ENCODE measurements at places on chromosomes 5 and 9. TPM values are rescaled to one million over a fixed set of nuclear protein-coding genes. Genes with fewer than 3 reads are reported as not detected.

- no peak for DNase-seq
Measured at GRCh38 chr5:173786286-173787187, 101.6 kb upstream of the CPEB4 start.

DNA sequence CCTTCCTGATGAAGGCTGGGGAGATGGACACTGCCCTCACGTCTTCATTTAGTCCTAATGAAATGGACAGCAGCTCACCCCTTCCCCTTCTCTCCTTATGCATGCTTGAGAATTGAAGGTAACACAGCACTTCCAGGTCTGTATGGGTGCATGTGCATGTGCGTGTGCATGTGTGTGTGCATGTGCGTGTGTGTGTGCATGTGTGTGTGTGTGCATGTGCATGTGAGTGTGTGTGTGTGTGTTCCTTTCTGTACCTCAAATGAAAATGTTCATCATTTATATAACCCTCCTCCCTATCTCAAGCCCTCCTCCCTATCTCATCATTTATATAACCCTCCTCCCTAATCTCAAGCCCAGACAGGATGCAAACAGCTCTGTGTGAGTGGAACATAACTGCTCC is 444.8 kb downstream of the MAT2B start:
- no peak for DNase-seq

Gene CNTNAP3
- polyA plus RNA-seq = 1.1 TPM

GRCh38 chr5:59222687-59223511 is 640.0 kb downstream of the RAB3C start:
- no peak for DNase-seq

GRCh38 chr9:81141961-81142360 is 547.4 kb downstream of the TLE1 start:
- no peak for DNase-seq

Gene KIAA0825
- 1.5 TPM for polyA plus RNA-seq

Gene SELENOP
- 71.0 TPM for polyA plus RNA-seq

DNA sequence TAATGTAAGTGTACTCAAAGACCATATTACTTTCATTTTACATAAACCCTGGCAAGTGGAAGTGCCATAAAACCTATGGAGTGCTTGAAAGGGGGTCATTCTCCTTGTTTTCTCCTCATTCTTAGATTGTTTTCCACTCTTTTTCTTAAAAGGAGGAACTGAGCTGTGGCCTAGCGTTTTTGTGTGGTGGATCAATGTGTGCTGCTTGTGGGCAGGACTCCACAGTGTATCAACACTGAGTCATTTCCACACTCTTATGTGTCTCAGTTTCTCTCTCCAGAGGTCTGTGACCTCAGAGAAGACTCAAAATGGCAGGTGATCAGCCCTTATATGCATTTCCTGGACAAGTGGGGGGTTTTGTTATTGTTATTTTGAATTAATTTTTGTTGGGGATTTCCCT is 516.1 kb upstream of the CDH10 start:
- DNase-seq = no peak

- DNase-seq = no peak
Measured at GRCh38 chr5:81021486-81021885, 61.3 kb downstream of the RASGRF2 start.

GRCh38 chr5:106135473-106135872 is 1535.3 kb downstream of the EFNA5 start:
- no peak for DNase-seq

Gene OLFML2A
- polyA plus RNA-seq = 2.6 TPM

Gene PGM5
- 16.8 TPM for polyA plus RNA-seq

Gene NPDC1
- polyA plus RNA-seq = 83.5 TPM

GRCh38 chr9:71795097-71795813 is 26.9 kb upstream of the CEMIP2 start:
- DNase-seq = no peak

GRCh38 chr9:100375658-100376057 is 22.9 kb upstream of the TEX10 start:
- DNase-seq = no peak

- no peak for DNase-seq
Measured at GRCh38 chr9:79651251-79651795, 79.6 kb downstream of the TLE4 start.

Gene C9orf72
- polyA plus RNA-seq = 13.1 TPM

Gene PCDHGB2
- polyA plus RNA-seq = 1.0 TPM

GRCh38 chr9:70868661-70869652 is 252.5 kb downstream of the TRPM3 start:
- DNase-seq = peak; percentile 92

Gene KCTD16
- 0.13 TPM for polyA plus RNA-seq

- no peak for DNase-seq
Measured at GRCh38 chr9:133443248-133443647, 16.5 kb upstream of the CACFD1 start.

- DNase-seq = no peak
Measured at GRCh38 chr5:65290677-65291076, 191.0 kb downstream of the ADAMTS6 start.
